ENCODE measurements at places on chromosomes 4 and X.

DNA sequence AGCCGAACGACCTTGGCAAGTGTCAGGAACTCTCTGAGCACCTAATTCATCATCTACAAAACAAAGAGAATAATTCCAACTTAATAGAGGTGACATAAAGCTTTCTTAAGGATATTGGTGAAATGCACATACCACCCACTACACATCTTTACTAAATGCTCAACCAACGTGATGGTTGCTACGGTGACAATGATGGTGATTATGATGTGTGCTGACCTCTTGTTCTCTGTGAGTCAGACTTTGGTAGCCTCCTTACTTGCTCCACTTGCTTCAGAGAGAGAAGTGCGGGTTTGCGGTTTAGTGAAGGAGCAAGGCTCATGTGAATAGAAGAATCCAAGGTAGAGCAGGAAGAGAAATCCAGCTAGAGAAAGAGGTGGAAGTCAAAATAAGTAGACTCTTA, 52.8 kb upstream of the CLNK start:
- no peak for DNase-seq

GRCh38 chrX:14352511-14352910, 176.8 kb upstream of the GLRA2 start:
- DNase-seq = no peak

DNA sequence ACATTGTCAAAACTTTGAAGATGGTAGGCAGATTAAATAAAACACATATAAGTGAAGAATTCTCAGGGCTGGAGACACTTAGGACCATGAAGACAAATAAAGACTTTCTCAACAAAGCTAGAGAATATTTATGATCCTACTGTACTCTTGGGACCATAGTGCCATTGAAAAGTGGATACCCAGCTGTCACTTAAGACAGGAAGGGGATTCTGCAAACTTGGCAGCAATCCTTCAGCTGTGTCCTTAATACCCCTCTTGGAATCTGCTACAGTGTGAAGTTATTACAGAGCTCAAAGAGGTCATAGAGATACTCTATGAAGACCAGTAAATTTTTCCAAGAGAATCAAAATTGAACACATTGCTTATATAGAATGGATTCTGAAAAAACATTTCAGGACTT, 24.3 kb downstream of the PDE5A start:
- DNase-seq = no peak

- no peak for DNase-seq
These were observed 11.4 kb downstream of the BANK1 start for GRCh38 chr4:101801958-101802357.

GRCh38 chr4:159765382-159765781, 662.5 kb downstream of the RAPGEF2 start:
- no peak for DNase-seq

DNA sequence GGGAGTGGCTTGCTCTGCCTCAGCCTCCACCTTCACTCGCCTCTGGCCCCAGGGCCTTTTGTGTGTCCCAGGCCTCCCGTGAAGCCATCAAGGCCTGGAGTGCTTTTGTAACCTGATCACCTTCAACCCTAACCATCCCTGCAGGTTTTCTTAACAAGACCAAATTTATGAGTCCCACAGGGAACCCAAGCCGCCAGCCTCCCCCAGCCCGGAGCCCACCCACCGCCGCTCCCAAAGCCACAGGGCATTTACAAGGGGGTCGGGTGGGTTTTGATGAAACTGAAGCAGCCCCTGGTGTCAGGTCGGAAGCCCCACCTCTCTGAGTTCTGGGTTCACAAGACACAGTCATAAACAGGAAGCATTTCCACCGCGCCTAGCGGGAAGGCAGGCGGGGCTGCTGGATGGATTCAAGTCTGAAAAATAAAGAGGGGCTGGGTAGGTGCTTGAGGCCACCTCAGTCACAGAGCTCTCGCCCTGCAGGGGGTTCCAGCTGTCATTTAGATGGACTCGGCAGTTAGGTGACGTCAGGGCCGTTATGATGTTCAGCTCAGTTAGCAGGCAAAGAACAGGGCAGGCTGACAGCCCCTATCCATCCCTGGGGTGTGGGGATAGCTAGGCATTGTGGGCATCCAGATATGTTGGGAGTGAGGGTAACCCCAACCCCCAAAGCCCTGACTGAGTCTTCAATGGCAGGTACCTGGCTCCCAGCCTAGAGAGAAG, 128.5 kb downstream of the BCOR start:
- no peak for DNase-seq

DNA sequence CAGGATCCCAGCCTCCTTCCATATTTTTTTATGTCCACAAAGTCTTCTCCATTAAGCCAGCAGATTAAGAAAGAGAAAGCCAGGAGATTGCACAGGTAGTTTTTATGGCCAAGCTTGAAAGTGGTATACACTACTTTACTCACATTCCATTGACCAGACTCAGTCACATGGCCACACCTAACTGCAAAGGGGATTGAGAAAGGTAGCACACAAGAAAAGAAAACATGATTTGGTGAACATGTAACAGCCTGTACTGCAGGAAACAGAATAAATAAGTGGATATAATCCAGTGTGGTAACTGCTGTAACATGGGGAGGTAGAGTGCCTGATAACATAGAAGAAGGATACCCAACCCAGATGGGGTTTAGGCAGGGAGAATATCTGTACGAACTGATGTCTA, 43.9 kb downstream of the HOPX start:
- DNase-seq = no peak

DNA sequence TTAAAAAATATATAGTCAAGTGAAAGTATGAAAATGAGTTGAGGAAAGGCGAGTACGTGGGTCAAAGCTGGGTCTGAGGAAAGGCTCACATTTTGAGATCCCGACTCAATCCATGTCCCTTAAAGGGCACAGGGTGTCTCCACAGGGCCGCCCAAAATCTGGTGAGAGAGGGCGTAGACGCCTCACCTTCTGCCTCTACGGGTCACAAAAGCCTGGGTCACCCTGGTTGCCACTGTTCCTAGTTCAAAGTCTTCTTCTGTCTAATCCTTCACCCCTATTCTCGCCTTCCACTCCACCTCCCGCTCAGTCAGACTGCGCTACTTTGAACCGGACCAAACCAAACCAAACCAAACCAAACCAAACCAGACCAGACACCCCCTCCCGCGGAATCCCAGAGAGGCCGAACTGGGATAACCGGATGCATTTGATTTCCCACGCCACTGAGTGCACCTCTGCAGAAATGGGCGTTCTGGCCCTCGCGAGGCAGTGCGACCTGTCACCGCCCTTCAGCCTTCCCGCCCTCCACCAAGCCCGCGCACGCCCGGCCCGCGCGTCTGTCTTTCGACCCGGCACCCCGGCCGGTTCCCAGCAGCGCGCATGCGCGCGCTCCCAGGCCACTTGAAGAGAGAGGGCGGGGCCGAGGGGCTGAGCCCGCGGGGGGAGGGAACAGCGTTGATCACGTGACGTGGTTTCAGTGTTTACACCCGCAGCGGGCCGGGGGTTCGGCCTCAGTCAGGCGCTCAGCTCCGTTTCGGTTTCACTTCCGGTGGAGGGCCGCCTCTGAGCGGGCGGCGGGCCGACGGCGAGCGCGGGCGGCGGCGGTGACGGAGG, at the start of gene FMR1:
TSS of gene FMR1 (plus strand) at position 728 of the 831 bp plus-strand sequence. CDS start 261 bp downstream, outside the sequence.
- peak; percentile 84 for DNase-seq

GRCh38 chrX:85303544-85303943, 59.8 kb downstream of the ZNF711 start:
- no peak for DNase-seq
